SHP77 treated with DMSO at 0.1 percent for 48 hours (cell line): ENCODE measurements at places on chromosomes 7 and 10.

GRCh38 chr7:108997480-108997879 lies 427.8 kb downstream of the DNAJB9 start:
- DNase-seq = no peak

DNA sequence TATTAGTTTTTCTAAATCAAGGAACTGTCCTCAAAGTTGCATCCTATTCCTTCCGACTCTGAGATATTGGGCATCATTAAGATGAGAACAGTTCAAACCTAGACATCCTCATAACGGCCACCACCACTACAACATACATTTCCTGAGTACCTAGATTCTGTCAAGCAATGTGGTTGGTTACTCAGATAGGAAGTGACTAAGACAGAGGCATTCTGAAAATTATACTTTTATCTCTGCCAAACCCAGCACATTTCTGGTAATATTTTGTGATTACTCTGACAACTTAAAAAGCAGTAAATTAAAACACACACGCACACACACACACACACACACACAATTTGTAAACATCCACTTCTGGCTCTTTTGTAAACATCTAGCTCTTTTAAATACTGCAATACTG lies 291.2 kb upstream of the MEOX2 start:
- DNase-seq = no peak

DNA sequence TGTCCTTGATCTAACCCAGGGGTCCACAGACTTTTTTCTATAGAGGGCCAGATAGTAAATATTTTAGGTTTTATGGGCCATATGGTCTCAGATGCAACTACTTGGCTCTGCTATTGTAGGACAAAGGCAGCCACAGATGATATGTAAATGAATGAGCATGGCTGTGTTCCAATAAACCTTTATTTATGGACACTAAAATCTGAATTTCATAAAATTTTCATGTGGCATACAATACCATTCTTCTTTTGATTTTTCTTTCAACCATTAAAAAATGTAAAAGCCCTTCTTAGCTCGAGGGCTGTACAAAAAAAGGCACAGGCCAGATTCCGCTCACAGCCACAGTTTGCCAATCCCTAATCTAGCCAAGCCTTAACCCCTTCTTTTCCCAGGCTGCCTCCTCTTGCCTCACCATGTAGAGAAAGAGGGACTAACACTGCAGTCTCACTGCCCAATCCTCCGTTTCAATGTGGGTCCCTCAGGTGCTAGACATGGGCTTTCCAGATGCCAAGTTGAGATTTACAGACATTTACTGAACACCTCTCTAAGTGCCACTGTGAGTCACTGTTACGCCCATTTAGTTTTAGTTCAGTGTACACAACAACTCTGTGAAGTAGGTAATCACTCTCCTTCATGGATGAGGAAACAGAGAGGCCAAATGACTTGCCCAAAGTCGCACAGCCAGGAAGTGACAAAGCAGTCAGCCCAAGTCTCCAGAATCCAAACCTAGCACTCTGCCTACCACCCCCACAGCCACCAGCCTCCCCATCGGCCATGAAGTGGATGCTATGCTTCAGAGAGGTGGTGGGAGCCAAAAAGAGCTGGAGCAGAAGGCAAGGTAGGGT lies 132.6 kb upstream of the PDLIM1 start:
- no peak for DNase-seq

DNA sequence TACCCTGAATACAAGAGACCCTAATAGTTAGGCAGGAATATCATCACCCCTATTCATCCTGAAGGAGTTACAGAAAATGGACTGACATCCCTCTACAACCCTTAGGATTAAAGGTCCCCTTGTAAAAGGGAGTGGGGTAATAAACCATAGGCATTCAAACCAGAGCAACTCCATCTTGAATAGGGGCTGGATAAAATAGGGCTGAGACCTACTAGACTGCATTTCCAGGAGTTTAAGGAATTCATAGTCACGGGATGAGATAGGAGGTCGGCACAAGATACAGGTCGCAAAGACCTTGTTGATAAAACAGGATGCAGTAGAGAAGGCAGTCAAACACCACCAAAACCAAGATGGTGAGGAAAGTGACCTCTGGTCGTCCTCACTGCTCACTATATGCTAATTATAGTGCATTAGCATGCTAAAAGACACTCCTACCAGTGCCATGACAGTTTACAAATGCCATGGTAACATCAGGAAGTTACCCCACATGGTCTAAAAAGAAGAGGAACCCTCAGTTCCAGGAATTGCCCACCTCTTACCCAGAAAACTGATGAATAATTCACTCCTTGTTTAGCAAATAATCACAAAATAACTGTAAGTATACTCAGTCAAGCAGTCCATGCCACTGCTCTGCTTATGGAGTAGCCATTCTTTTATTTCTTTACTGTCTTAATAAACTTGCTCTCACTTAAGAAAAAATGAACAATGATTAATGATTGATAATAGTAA lies 37.2 kb downstream of the CUBN start:
- no peak for DNase-seq
